ENCODE measurements at places on chromosomes 1 and 21.

DNA sequence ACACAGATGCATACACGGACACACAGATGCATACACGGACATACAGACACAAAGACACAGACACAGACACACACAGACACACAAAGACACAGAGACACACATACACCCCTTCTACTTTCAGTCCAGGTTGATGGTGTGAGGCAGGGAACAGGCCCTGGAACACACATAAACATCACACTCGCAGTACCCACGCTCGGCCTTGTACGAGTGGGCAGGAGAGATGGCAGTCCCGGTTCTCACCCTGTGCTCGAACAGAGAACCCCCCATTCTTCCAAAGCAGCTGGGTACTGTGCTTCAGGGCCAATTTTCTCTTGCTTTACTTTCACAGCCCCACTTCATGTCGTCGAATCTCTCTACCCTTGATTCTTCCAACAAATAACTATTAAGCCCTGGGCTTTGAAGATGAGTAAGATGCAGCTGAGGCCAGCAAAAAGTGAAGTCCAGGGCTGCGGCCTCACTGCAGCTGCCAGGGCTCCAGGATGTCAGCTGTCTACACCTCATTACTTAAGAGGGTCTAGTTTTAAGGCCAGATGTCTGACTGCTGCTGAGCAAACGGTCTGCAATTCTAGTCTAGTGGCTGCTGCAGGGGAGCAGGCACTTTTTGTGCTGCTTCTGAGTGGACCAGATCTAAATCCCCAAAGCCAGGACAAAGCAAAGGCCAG is 90.1 kb downstream of the PGBD5 start:
- no peak for DNase-seq

- no peak for DNase-seq
Observed at GRCh38 chr1:29148656-29149491, 25.2 kb upstream of the TMEM200B start.

GRCh38 chr1:11600836-11601235 is 53.4 kb downstream of the FBXO2 start:
- no peak for DNase-seq

DNA sequence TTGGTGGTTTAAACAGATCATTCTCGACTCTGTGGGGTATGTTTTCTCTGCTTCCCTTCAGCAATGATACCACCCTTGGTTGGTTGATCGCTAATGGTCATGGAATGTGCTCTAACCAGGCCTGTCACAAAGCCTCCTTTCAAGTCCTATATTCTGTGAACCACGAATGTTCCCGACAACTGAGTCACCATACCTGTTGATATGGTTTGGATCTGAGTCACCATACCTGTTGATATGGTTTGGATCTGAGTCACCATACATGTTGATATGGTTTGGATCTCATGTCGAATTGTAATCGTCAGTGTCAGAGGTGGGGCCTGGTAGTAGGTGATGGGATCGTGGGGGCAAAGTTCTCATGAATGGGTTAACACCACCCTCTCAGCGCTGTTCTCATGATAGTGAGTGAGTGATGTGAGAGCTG is 10.2 kb upstream of the CAMK2N1 start:
- peak; percentile 87 for DNase-seq

GRCh38 chr1:96187020-96187419 is 534.6 kb upstream of the PTBP2 start:
- no peak for DNase-seq

GRCh38 chr1:45038661-45039364 is 26.8 kb downstream of the UROD start:
- no peak for DNase-seq

DNA sequence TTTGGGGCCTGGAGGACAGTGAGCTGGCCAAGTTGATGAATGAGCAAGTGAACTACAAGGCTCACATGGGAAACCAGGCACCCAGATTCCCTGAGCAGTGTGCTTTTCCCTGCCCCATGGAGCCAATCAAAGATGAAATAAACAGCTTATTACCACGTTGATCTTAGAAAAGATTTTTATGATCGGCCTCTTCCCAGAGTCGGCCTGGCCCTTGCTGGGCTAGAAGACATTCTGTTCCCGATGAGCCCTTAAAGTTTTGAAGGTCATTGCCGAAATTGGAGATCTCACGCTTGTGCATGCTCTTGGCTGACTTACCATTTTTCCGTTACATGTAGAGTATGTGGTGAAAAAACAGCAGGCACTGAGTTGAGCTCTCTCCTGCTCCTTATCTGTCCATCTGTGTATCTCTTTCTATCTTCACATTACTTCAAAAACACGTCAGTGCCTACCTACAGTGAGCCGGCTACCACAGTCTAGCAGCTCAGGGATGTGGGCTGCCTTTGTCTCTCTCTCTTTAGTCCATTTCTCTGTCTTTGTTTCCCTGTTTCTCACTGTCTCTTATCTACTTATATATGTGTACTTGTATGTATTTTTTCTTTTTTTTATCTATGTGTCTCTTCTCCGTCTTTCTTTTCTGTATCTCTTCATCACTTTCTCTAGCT is 248.8 kb upstream of the USP24 start:
- DNase-seq, result no peak

DNA sequence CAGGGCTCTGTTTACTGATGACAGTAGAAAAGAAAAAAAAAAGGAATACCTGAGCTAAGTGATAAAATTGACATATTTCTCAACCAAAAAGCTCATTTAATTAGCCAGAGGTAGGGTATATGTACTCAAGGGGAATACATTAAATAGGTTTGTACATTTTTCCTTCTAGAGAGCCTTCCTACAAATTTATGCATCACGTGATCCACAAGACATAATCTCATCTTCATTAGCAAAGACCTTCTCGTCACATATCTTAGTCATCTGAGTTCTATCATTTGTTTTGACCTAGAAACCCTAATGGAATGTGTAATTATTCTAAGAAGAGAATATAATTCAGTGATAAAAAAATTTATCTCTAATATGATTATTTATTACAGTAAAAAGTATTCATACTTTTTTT is 30.7 kb upstream of the CFHR4 start:
- no peak for DNase-seq

GRCh38 chr1:184958554-184959353 is 15.6 kb downstream of the NIBAN1 start:
- no peak for DNase-seq

GRCh38 chr1:198653808-198654413 is 15.1 kb downstream of the PTPRC start:
- no peak for DNase-seq

Data from astrocyte of the hippocampus (primary cell).